ENCODE measurements at places on chromosomes 3 and 15.

DNA sequence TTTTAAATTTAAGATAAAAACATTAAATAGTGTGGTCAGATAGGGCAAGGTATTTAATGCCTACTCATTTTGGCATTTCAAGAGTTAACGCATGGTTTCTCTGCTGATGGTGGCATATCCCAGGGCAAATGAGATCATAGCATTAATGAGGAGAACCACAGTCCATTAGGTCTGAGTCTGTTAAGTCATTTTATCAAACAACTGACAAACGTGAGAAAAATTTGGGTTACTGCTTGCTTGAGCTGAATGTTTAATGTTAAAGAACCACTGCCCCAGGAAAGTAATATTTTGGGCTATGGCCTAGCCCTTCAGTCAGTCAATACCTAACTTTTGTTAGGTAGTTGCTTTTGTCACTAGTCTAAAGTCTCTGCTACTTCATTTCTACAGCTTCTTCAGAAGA, 37.9 kb upstream of the SLC2A2 start:
- DNase-seq, result no peak

GRCh38 chr3:26438325-26438940, 184.1 kb upstream of the LRRC3B start:
- no peak for DNase-seq

DNA sequence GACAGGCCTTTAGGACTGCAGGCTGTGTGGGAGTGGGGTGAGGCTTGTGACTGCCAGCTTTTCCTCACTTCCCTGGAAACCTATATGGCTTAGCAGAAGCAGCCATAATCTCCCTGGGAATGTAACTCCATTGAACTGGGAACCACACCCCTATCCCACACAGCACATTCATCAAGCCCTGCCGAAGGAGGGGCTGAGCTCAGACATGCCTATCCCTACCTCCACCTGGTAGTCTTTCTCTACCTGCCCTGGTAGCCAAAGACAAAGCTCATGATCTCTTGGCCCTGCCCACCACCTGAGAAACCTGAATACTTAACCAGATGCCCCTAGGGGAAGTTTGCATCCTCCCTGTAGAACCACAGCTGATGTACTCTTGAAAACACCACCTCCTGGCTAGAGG, 219.8 kb downstream of the UNC13C start:
- DNase-seq, result no peak

DNA sequence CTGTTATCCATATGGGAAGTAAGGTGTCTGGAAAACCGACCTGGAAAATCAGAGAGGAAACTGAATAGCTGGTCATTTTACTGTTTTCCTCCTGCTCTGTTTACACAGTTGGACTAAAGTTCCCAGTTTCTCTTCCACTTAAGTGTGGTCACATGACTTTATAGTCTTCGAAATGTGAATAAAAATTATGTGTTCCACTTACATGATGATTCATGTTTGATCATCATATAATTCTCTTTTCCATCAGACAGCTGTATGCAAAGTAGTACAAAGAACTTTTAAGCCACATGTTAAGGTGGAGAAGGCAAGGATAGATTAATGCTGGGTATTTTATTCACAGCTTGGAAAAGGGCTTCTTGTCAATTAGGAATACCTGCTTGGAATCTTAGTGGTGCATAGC, 525.5 kb upstream of the BCHE start:
- no peak for DNase-seq

GRCh38 chr3:28186748-28187147, 54.7 kb upstream of the CMC1 start:
- no peak for DNase-seq

- no peak for DNase-seq
These were observed 64.3 kb downstream of the FAM174B start for GRCh38 chr15:92591275-92591674.

GRCh38 chr3:69425249-69425648, 39.4 kb upstream of the FRMD4B start:
- no peak for DNase-seq

DNA sequence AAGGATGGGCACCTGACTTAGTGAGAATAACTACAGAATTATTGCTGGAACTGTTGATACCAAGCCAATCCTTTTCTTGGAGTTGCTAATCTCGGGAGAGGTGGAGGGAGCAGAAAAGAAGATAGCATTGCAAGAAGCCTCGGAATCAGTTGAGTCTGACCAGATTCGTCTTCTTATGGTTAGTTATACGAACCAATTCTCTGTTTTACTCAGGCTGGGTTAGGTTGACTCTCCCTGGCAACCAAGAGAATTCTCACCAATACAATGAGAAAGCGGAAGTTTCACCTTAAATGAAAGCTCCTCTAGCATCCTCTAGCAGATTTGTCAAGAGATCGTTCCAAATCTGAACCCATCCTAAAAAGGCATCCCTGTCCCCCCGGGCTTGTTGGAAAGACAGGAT, 43.5 kb upstream of the UBE2E1 start:
- DNase-seq, result no peak

- no peak for DNase-seq
These were observed 48.5 kb upstream of the MLF1 start for GRCh38 chr3:158522221-158523136.

DNA sequence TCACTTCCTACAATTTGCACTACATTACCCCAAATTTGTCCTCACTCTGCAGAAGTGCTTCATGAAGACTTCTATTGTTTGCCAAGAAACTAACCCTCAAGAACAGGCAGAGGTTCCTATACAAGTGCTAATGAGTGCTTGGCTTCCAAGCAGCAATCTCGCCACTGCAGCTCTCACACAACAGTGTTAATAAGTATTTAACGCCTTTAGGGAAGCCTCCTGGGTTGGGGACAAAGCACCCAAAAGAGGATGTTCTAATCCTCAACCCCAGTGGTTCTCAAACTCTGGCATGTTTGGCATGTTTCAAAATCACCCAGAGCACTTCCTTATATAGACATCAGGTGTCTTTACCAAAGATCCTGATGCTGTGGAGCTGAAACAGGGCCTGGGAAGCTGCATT, 64.6 kb downstream of the ZIC4 start:
- DNase-seq, result no peak

DNA sequence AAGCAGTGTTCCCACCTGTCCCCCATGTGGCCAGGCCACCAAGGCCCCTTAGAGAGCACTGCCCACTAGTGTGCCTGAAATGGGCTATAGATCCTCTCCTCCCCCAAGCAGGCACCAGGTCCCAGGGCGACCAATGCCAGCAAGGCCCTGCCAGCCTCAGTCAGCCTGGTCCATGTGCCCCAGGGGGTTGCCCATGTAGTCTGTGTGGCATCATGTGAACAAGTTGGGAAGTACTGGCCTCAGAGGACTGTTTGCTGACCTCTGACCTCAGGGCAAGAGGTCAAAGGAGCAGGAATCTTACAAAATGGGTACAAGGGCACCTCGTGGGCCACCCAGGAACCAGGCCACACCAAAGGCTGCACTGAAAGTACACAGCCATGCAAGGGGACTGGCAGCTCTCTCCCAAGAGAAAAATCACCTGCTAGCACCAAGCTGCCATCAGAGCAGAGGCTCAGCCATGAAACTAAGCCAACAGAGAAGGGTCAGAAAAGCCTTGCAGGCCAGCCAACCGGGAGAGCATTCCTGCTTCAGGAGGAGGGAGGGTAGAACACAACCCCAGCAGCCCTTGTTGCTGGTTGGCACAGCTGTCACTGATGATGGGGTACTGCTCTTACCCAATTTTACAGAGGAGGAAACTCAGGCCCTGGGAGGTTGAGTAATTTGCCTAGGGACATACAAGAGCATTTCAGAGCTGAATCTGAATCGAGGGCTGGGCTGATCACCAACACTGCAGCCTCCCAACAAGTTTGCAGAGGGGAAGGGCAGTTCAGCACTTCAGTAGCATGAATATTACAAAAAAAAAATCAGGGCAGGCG, 5.2 kb upstream of the FURIN start:
- no peak for DNase-seq

GRCh38 chr3:3151513-3151912, 24.8 kb downstream of the TRNT1 start:
- DNase-seq, result no peak

- DNase-seq, result no peak
These were observed 201.1 kb upstream of the RGMA start for GRCh38 chr15:93289941-93290617.

DNA sequence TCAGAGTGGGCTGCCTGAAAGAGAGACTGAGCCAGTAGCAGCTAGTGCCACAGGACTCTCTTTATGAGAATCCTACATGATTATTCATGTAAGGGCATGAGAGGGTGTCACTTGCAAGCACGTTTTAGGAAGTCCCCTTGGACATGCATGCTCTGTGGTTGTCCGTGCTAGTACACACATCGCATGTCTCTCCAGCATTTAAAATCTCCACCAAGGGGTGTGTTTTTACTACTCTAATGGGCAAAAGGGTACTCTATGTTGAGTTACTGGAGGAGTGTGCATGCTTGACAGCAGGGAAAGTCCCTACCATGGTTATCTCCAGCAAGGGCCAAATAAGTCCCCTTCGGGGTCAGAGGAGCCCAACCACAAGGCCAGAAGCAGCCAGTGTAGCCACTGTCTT, 70.7 kb downstream of the DCLK3 start:
- no peak for DNase-seq

- no peak for DNase-seq
These were observed 2.9 kb downstream of the TASOR start for GRCh38 chr3:56680054-56680580.

- no peak for DNase-seq
These were observed 741.6 kb upstream of the CBLB start for GRCh38 chr3:106610362-106610959.

DNA sequence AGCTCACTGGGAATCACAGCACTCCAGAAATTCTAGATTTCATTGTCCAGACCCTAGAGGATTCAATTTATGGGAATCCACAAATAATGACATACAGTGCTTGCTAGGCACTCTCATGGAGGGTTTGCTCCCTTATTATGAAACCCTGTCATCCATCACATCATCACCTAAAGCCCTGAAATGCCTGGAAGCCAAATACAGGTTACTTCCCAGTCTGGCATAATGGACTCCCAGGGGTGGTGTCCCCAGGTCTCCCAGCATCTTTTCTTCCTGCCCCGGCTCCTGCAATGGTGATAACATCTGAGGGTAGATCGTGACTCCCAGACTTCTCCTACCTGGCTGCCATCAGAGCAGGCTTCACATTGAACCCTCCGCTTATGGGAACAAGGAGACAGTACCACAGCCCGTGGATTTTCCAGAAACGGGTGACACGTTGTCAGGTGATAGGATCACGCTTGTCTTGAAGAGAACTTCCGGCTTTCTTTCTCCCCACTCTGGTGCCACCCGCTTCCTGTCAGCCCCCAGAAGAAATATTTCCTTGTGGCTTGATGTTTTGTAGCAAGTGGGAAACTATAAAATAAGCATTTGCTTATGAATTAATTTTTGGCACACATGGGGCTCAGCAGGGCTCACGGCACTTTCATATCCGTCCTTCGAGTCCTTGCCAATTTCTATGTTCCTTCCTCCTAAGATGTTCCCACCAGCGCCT, 238.7 kb upstream of the BHLHE40 start:
- no peak for DNase-seq

- no peak for DNase-seq
These were observed 1.1 kb upstream of the PIK3CA start for GRCh38 chr3:179146911-179147513.

- DNase-seq, result no peak
These were observed 29.0 kb upstream of the TSPAN3 start for GRCh38 chr15:77099741-77100463.

- no peak for DNase-seq
These were observed 44.0 kb upstream of the LRIG1 start for GRCh38 chr3:66544619-66545429.

GRCh38 chr15:90495067-90495466, 34.7 kb upstream of the CRTC3 start:
- DNase-seq, result no peak

GRCh38 chr3:104956620-104957345, 409.9 kb upstream of the ALCAM start:
- no peak for DNase-seq

DNA sequence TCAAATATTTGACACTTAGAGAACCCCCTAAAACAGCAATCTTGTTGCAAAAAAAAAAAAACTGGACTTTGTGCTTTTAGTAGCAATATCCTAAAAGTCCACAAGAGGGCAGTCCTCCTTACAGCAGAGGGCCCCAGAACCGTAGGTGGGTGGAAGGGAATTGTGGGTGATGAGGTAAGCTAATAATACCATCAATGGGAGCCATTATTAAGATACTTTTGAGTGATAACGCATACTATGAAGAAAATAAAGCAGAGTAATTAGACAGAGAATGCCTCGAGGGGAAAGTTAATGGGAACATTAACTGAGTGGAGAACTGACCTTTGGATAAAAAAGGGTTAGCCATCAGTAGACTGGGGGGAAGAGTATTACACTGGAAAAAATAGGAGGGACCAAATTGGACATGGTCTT, 229.9 kb downstream of the THRB start:
- DNase-seq, result no peak

- no peak for DNase-seq
These were observed 41.2 kb downstream of the GRK7 start for GRCh38 chr3:141804447-141804777.

- DNase-seq, result no peak
These were observed 32.2 kb upstream of the BCL2A1 start for GRCh38 chr15:80003171-80003570.

GRCh38 chr15:53978253-53978906, at the start of gene UNC13C:
Gene UNC13C (plus strand): TSS chr15:53978441. CDS start chr15:54012904, 34,463 bp downstream.
- no peak for DNase-seq

DNA sequence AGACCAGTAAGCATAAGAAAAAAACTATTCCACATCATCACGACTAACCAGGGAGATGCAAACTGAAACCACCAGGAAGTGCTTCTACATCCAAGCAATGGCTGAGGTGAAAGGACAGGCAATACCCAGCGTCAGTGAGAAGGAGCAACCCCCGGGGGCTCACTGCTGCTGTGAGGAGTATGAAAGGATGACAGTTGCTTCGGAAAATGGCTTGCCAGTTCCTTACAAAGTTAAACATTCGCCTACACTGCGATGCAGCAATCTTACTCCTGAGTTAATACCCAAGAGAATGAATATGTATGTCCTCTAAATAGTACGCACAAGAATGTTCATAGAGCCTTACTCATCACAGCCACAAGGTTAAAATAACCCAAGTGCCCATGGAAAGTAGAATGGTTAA, 13.3 kb upstream of the PLXNA1 start:
- DNase-seq, result no peak

DNA sequence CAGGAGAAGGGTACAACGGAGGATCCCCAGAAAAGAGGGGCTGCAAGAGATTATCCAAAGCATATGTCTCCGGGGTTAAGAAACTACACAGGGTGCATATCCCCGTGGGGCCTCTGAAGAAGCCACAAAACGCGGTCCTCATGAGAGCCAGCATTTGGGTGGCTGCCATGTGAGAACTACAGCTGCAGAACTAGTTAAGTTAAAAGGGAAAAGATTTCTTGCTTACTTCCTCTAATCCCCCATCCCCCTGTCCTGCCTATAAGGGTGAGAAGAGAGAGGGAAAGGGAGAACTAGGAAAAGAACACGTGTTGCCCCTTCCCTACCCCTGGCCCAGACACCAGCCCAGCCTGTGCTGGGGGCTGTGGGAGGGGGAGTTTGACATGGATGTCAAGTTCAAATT, 70.4 kb upstream of the PCSK6 start:
- DNase-seq, result no peak

DNA sequence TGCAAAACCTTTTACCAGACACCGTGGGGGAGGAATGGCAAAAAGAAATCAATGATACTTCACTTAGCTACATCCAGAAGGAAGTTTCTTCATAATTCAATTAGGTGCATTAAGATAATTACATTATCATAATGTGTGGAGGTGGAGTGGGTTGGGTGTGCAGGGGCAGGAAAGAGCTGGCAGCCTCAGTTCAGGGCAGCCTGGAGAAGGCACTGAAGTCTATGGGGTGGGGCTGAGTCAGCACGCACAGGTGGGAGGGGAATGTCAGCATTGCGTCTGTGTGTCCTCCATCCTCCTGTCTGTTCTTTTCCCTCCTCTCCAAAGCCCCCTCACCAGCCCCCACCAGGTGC, 278.8 kb downstream of the GABRG3 start:
- no peak for DNase-seq
